ENCODE measurements at places on chromosomes 6 and 20. TPM values are rescaled to one million over a fixed set of nuclear protein-coding genes. Genes with fewer than 3 reads are reported as not detected.

DNA sequence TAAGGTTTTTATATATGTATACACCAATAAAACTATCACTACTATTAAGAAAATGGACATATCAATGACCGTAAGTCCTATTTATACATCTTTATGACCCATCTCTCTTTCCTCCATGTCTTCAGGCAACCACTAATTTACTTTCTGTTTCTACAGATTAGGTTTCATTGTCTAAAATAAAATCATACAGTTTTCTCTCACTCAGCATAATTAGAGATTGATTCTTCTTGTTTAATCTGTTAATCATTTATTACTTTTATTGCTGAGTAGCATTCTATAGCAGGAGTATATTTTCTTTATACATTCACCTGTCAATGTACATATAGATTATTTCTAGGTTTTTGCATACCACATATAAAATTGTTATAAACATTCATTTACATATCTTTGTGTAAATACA, 388.0 kb downstream of the RFPL4B start:
- no peak for DNase-seq

GRCh38 chr6:82712826-82713225, 349.2 kb downstream of the TPBG start:
- DNase-seq, result no peak

The HSPA12B gene
- not detected for total RNA-seq

DNA sequence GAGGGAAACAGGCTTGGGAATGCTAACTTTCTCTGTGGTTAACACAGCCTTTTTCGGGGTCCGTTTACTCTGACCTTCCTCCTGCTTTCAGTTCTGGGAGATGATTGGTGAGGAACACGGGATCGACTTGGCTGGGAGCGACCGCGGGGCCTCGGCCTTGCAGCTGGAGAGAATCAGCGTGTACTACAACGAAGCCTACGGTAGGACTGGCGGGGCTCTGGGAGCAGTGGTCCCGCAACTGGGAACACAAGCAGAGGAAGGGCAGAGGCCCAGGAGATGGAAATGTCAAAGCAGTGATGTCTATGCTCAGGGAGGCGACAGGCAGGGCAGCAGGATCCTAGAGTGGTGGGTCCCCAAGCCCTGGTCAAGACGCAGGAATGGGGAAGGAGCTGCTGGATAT, 3.5 kb downstream of the TUBB1 start:
- DNase-seq, result no peak

GRCh38 chr6:137261761-137262160, 42.6 kb upstream of the IFNGR1 start:
- no peak for DNase-seq

GRCh38 chr6:130494729-130495128, 128.9 kb downstream of the TMEM200A start:
- no peak for DNase-seq

- DNase-seq, result no peak
Observed at GRCh38 chr6:130720076-130720715, 107.0 kb upstream of the SMLR1 start.

DNA sequence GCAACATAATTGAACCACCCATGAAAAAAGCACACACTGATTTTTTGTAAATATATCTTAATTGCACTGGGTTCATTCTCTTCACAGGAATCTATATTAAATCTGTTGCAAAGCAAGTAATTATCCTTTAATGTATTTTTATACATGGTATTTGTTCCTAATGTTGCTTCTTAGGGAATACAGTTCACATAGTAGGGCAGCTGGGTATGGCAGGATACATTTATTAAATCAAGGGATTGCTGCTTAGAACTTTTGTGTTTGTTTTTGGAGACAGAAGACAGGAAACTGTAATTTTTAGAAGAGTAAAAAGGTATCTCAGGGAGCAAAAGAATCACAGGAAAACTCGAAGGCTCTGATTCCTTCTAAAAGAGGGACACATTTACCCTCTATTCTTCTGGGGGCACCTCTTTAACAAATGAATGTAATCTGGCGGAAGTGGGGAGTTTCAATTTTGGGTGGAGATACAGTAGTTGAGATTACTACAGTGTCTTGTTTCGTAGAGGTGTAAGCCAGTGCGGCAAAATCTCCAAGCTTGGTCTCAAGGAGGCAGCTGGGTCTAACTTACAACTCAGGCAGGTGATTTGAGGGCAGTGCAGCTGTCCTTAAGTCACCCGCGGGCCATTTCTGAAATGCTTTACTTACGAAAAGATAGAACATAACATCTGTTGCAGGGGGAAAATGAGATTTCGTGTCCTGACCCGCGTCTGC, 812 bp upstream of the SMIM13 start:
- DNase-seq, result no peak

DNA sequence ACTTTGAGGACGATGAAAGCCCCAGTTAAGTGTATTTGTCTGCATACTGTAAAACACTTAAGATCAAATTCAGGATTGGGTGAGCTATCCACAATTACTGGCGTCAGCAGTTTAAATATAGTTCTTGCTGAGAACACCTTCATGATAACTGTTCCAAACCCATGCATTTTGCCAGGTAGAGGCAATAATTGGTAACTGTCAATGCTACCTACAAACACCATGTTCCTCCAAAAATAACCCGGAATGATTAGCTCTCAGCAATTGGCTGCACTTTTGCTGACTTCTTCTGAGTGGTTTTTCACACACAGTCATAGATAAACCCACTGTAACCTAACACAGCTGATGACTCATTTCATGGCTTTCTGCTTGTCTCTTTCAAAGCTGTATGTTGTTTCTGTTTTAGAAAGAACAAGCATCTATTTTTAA, 1358.6 kb upstream of the GJE1 start:
- DNase-seq, result no peak

The LPIN3 gene
- 0.60 TPM for total RNA-seq

DNA sequence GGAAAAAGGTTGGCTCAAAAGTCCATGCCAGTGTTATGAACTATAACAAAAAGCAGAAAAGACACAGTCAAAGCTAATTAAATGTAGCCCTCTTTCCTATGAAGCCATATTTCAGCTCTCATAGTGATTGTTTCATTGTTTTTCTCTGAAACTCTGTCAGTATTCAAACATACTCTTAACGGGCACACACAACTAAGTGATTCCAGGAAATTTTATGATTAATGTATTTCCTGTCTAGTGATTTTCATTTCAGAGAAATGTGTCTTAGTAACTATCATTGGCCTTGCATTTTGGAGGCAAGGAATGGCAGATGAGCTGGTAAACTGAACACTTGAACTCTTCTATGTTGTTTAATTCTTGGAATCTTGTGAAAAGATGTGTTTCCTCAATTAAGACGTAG, 68.0 kb downstream of the CLVS2 start:
- DNase-seq, result no peak

GRCh38 chr6:34161857-34162515, 16.1 kb upstream of the GRM4 start:
- DNase-seq, result peak; percentile 7

GRCh38 chr6:107534571-107535141, 44.7 kb downstream of the SOBP start:
- DNase-seq, result no peak

The PRL gene
- not detected for total RNA-seq

GRCh38 chr20:52824494-52825216, 147.5 kb upstream of the TSHZ2 start:
- DNase-seq, result no peak

DNA sequence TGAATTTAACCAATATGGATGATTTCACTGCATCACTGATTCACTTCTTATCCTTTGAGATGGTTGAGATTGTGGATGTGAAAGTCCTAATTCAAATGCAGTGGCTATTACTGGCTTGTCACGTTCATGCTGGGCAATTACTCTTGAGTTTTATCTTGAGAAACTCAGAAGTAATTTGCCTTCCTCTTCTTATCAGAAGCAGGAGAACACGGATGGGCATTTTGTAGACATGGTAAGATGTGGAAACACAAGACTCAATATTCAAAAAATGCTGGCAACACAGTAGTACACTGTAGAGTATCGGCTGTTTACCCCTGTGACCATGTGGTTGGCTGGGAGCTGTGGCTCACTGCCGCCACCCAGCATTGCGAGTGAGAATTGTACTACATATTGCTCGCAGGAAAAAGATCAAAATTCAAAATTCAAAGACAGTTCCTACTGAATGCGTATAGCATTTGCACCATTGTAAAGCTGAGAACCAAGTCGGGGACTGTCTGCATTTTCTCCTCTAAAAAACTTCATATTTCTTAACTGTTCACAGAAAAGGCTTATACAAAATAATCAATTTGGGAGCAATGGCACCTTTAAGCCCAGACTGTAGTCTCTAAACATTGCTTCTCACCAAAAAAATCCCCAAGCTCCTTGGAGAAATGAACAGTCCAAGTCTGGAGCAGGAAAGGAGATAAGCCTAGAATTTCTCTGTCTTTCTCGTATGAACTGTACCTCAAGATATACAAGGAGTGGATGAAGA, 61.9 kb upstream of the ELOVL5 start:
- DNase-seq, result peak; percentile 20

DNA sequence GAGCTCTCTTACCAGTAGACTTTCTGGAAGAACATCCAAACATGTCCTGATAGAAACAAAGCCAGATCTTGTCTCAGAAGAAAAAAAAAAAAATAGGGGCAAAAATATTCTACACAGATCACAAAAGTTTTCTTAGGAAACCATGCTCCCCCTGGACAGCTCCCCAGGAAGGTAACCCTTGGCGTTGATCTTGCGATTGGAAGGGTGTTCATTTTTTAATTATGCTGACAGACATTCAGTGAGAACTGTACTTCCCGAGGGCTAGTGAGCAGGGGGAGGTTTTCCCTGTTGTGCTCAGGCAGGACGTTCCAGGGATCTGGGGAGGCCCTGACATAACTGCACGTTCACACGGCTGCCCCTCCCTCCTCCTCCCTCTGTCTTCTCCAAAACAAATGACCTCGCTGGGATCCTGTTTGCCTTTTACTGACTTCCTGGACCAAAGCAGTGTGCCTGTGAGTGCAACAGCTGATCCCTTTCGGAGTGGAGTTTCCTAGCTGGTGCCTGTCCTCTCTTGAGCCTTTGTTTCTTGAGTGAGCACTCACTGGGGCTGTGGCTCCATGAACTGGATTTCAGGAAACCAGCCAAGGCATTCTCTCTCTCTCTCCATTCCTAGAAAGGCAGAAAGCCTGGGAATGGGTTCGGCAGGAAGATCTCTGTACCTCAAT, 46.7 kb downstream of the MARCKS start:
- DNase-seq, result no peak

GRCh38 chr6:684831-685636, 7.9 kb downstream of the EXOC2 start:
- no peak for DNase-seq

The LHFPL5 gene
- not detected for total RNA-seq

GRCh38 chr6:65170273-65170672, 536.8 kb downstream of the EYS start:
- no peak for DNase-seq

GRCh38 chr6:20700375-20700774, 166.1 kb downstream of the CDKAL1 start:
- DNase-seq, result no peak

DNA sequence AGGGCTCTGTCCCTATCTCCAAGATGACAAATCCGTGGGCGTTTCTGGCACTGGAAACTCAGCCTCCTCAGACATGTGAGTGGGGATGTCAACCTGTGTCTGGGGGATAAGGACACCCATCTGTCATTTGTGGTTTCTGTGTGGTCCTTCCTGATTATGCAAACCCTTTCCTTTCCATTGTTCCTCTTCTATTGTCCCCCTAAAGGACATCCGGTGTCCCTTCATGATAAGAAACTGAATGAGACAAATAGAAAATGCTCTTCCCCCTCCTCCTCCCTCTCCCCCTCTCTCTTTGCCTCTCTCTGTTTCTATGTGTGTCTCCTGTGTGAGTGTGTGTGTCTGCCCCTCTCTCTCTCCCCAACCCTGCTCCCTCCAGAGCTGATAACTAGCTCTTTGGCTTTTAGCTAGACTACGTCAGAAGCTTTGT, 11.5 kb upstream of the GLP1R start:
- DNase-seq, result no peak

DNA sequence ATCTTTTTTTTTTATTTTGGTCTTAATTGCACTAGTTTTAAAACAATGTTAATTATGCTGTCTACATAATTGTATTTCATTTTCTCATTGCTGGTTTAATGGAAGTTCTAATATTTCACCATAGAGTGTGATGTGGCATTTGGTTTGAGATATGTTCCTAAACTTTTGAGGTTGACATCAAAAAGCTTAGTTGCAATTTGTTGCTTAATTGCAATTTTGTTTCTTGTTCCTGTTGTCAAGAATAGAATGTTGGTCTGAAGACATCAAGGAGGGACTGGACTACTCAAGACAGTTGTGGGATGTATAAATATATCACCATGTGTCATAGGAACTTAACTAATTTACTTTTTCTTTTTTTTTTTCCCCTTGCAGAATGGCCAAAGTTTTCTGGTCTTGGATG, 12.5 kb downstream of the HSF2 start:
- no peak for DNase-seq

DNA sequence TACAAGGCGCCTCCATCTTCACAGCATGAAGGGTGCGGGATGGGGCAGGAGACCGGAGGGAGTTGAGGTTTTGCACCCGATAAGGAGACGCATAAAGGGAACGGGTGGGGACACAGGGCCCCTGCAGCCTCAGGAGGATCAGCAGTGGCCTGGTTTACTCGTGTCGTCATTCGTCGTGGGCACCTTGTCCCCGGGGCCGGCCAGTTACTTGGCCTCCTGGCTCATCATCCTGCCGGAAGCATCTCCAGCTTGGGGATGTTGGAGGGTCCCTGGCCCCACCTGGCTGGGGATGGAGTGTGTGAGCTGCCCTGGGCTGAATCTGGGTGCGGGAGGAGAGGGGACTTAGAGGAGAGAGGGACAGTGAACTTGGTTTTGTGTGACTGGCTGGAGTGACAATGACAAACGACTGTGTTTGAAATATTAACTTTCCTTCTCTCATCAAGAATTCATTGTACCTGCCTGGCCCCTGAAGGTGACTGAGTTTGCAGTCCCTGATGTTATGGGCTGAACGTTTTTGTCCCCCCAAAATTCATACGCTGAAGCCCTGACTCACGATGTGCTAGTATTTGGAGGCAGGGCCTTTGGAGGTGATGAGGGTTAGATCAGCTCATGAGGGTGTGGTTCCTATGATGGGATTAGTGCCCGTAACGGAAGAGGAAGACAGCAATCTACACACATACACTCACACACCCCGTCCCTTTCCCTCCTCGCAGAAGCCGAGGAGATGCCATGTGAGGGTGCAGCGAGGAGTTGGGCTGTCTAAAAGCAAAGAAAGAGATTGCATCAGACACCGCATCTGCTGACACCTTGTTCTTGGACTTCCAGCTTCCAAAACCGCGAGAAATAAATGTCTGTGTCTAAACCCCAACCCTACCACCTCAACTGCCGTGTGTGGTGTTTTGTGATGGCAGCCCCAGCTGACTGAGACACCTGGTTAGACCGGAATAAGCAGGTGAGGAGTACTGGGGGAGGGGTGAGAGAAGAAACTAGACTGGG, 65.0 kb upstream of the MAP3K4 start:
- no peak for DNase-seq

GRCh38 chr6:104704191-104704590, 155.5 kb downstream of the HACE1 start:
- DNase-seq, result no peak

- peak; percentile 72 for DNase-seq
Observed at GRCh38 chr6:30744054-30744805, at the start of gene IER3. Gene IER3 (minus strand): TSS chr6:30744547. CDS start chr6:30744518, 29 bp downstream.

The C6orf62 gene
- 135 TPM for total RNA-seq

The WFDC10B gene
- total RNA-seq, result not detected

- no peak for DNase-seq
Observed at GRCh38 chr20:38471987-38472512, 593 bp upstream of the RALGAPB start.

- DNase-seq, result no peak
Observed at GRCh38 chr6:50272611-50273010, 222.9 kb upstream of the DEFB112 start.

The KCNQ2 gene
- total RNA-seq, result not detected
